ENCODE measurements at places on chromosomes 3 and 15. TPM values are rescaled to one million over a fixed set of nuclear protein-coding genes. Genes with fewer than 3 reads are reported as not detected.

Gene PIGBOS1
- total RNA-seq = 11.5 TPM

Gene CD86
- not detected for total RNA-seq

Gene OR5K4
- total RNA-seq = not detected

Gene IL5RA
- not detected for total RNA-seq

Gene ACOX2
- total RNA-seq = 0.85 TPM

Gene MASP1
- 1.0 TPM for total RNA-seq

Gene MAP3K13
- 9.5 TPM for total RNA-seq

Measured in H9 (cell line).